ENCODE measurements at places on chromosomes 7 and 10.

GRCh38 chr10:110413903-110414547 is 83.7 kb upstream of the DUSP5 start:
- no peak for DNase-seq

DNA sequence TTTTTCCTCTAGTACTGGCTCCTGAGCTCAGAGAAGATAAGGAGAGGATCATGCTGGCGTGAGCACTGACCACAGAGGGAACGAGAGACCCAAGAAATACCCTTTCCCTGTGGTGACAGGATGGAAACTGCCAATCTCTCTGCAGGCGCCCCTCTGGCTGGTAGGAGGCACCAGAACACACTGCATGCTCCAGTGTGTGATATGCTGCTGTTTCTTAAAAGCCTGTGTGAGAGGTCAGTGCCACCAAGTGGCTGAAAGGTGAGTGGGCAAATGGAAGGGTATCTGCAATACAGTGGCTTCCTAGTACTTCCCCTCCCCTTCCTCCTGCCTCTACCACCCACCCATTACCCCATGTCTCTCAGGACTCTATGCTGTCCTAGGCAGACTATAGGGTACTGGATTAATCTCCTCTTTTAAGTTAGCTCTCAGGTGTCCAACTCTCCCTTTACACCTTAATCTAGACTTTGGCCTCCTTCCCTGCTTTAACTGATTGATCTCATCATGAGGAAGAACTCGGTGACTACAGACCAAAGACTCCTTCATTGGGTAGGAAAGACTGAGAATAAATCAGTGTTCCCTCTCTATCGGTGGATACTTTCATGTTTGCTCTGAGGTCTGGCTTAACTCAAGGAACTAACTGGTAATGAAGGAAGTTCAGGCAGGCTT is 283.6 kb downstream of the ADRA2A start:
- DNase-seq, result peak; percentile 4

DNA sequence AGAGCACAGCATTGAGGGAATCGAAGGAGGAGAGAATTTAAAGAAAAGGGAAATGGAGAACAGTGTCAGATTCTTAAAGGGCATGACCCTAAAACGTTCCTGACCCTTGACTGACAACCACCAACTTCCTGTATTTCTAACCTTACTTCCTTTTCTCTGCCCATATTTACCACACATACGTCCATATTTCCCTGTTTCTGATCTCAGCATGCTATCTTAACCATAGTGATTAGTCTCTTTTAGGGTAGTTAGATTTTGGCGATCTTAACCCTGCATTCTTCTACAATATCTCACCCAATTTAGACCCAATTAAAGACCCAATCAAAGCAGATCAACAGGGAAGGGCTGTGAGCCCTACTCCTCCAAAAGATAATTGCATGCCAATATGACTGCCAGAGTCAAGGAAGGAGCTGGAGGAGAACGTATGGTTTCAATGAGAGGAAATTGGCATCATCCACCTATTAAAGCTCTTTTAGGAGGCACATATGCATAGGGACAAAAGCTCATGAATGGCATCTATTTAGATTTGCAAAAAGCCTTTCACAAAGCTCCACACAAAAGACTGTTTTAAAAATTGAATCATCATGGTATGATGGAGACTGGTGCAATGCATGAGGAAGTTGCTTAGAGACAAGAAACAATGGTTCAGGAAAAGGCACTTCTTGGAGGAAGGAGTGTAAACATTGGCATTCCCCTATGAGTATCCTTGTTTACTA is 49.0 kb upstream of the ARHGAP12 start:
- DNase-seq, result no peak

GRCh38 chr7:102222445-102222844 is 64.2 kb upstream of the SH2B2 start:
- DNase-seq, result no peak

- no peak for DNase-seq
Measured at GRCh38 chr7:139853506-139854123, 24.6 kb downstream of the TBXAS1 start.

DNA sequence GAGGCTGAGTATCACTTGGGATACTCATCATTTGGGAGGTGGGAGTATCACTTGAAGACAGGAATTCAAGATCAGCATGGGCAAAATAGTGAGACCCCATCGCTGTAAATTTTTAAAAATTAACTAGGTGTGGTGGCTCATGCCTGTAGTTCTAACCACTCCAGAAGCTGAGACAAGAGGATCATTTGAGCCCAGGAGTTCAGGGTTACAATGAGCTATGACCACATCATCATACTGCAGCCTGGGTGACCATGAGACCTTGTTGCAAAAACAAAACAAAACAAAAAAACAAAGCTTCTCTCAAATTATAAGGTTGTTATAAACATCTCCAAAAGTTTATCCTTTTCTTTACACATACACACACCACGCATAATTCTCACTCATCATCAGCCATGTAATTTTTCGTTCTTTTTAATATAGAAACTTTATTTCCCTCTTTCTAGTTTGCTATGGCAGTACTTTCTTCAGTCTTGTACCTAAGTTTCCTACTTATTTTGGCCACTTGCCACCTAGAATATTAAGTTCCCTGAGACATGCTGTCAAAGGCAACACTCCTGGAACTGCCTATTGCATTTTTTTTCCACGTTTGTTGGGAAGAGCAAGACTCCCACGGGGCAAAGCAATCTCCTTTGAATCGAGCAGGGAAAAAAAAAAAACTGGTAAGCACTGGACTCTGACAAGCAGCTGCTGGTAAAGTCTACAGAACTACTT is 37.1 kb downstream of the SKIDA1 start:
- DNase-seq, result no peak

DNA sequence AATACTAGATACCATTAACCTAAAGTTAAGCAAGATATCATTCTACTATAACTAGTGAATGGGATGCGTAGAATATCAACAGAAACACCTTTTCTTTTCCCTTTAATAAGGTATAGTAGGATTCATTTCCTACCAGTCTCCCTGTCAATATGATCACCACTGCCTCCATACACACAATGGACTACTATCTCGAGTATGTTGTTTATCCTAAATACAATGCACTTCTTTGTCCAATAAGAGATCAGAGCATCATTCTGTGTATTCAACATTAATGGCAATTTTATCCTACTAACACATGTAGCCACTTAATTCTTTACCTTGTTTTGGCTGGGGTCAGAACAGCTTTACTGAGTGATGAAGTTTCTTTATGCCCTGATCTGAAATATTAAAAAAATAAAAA is 276.3 kb downstream of the TFEC start:
- no peak for DNase-seq

DNA sequence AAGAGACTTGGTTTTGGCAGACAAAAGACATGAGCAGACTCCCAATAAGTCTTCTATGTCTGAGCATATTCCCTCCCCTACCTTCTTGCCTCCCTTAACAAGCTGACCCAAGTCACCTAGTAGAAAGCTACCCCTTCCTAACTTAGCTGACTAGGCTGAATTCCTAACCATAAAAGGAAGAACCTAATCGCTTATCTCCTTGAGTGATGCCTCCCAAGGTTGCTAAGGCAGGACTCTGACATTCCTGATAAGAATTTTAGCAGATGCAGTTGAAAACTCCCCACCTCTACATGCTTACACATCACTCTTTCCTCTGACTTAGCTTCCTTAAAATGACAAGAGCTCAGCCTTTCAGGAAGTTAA is 704.7 kb upstream of the MBL2 start:
- no peak for DNase-seq

GRCh38 chr10:97572214-97572989 is at the start of gene ANKRD2:
Gene ANKRD2, plus strand, starts transcription at chr10:97572779. Its CDS starts 10 bp downstream, at chr10:97572789.
- DNase-seq, result peak; percentile 30

- DNase-seq, result no peak
Measured at GRCh38 chr7:78379148-78379547, 580.6 kb downstream of the PHTF2 start.

- DNase-seq, result no peak
Measured at GRCh38 chr7:2559283-2559950, 638 bp downstream of the IQCE start.

DNA sequence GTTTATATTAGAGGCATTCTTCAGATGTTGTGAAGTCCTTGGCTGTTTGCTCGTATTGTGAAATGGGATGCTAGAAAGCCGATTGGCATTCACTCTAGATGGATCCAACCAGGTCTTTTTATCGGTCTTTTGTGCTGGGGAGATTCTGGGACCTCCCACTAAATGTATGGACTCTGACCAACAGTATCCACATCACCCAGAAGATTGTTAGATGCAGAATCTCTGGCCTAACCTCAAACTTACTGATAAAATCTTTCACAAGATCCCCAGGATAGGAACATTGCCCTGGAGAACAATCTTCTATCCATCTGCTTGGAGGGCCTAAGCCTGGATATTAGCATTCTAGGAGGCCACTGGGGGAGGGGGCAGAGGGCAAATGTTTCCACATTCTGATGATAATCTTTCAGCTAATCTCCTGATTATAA is 160.9 kb downstream of the PLXDC2 start:
- no peak for DNase-seq

- peak; percentile 87 for DNase-seq
Measured at GRCh38 chr7:67302113-67303039, 305.7 kb downstream of the TYW1 start.

DNA sequence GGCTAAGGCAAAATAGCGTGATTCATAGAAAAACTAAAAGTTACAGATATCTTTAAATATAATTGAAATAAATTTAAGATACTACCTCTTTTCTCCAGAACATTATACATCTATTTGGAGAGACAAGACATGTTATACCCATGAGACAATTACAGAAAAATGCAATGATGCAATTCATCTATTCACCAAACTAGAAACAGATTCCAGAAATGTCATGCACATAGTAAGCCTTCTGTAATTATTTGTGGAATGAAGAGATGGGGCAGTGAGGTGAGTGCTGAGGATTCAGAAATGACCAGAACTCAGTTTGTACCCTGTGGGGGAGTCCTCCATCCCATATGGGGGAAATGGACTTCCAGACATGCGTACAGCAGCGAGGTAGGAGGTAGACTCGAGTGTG is 99.4 kb downstream of the MKX start:
- DNase-seq, result no peak

DNA sequence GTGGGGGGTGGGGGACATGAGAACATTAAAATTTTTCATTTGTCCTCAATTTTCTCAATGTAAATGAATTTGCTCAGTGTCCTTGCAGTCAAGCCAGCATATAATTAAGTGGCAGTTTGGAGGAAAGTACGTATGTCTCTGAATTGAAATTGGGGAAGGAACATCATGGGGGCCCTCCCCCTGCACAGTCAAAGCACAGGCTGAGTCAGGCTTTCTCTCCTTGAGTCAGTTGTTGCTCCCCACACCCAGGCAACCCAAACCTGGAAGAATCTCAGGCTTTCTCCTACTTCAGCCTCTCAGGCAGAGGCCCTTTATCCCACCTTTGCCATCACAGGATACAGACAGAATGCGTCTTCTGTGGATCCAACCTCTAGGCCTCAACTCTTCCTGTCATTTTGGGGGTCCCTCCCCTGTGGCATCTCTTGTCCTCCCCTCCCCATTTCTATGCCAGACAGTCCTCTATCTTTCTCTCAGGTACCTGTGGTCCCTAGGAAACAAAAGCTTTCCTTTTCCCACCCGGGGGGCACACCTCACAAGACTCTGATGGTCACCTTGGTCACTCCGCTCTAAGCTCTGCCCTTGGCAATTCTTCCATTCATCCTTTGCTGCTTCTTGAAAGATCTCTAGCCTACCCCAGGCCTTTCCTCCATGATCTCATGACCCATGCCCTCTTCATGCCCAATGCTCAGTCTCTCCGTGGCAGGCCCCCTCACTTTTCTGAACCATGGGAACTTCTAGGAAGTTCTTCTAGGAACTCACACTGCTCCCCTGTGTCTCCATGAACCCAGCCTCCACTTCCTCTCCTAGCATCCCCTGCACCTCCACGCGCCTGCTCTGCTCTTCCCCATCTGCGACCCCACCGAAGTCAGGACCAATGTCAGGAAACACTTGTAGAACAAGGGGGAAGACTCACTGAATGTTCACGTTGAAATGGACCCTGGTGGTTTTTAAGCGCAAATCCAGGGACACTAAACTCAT is 40.4 kb downstream of the CREB3L2 start:
- DNase-seq, result no peak

DNA sequence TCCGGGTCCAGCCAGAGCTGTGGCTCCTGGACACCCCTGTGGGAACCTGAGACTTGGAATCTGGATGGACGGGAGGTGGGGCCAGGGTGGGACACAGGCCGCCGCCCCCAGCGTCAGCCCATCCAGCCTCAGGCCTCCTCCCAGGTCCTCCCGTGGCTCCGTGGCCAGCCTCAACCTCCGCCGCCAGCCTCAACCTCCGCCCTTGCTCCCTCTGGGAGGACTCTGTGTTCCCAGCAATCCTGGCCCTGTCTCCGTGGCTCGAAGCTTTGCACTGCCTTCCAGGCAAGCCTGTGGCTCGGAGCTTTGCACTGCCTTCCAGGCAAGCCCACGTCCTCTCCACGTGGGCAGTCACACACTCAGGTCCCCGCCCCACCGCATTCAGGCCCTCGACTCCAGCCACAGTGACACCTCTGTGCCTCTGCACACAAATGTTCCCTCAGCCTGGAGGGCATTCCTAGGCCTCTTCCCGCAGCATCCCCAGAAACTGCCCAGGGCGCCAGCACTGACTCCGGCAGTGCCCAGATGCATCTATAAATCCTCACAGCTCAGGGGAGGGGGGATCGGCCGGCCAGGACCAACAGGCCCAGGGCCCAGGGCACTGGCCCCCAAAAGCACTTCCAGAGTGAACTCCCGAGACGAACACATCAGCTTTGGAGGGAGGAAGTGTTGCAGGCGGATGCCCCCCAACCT is 44.7 kb upstream of the PDGFA start:
- no peak for DNase-seq

- no peak for DNase-seq
Measured at GRCh38 chr7:148852272-148852671, 31.8 kb downstream of the EZH2 start.

- DNase-seq, result no peak
Measured at GRCh38 chr7:92808006-92808405, 28.4 kb downstream of the CDK6 start.

DNA sequence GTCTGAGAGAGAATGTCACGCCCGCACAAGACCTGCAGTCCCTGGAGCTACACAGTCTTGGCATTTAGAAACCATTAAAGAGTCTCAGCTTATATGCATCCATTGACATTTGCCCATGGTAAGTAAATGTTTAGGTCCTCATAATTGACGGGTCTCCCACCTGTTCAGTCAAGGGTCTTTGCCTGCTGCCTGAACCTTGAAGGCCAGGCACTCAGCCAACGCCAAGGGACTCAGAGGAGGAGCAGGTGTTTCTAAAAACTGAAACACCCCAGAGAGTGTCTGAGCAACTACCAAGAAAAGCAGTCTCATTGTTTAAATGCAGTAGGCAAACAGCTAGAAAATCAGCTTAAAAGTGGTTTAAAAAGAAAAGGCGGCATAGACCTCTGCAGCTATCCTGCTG is 264.7 kb upstream of the AKR1E2 start:
- DNase-seq, result no peak

DNA sequence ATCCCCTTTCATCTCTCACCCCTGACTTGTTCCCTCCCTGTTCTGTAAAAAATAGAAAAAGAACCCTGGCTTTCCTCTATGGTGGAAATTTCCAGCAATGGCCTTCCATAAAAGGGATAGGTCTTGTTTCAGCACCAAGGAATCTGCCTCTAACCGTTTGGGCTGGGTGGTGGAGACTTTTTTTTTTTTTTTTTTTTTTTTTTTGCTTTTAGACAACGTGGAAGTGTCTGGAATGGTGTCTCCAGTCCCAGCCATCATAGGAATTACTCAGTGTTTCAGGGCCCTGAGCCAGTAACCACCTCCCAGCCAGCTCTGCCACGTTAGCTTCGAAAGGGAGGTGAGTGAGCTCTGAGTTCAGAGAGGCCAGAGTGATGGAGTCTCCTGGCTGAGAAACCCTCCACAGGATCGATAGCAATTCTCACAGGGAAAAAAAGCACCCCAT is 97.3 kb upstream of the COL1A2 start:
- DNase-seq, result no peak

Data from NCI-H510A treated with DMSO at 0.1 percent for 48 hours (cell line).